ENCODE measurements at places on chromosomes 2 and 18.

DNA sequence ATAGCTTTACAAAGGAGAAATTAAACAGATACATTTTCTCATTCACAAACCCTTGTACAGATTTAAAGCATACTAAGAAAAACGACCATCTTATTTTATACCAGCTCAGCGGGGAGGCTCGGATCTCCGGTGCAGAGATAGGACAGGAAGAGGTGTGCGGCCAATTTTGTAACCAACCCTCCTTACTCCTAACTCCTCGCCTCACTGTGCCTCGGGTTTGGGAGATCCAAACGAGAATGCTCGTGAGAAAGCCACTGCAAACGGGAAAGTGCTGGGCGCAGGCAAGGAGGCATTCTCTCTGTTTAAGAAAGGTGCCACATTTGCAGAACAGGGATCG, 1.2 kb downstream of the KDSR start:
- DNase-seq, result no peak

- no peak for DNase-seq
These were observed 166.4 kb upstream of the PXDN start for GRCh38 chr2:1910592-1911246.

DNA sequence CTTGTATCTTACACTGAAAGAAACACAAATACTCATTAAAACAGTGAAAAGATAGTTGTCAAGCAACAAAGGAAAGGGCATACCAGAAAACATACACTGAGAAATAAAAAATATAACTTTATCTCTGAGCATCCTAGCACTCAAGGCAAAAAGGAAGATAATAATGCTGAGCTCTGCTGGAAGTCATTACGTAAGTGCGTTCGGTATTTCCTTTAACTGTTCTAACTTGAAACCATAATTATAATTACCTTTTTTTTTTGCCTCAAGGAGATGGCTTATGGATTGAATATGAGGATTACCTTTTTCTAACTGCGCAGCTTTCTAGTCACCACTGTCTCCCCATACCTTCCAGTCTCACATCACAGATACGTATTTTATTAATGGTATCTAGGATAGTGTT, 308.1 kb downstream of the GBX2 start:
- no peak for DNase-seq

GRCh38 chr2:172702451-172702850, 33.2 kb upstream of the RAPGEF4 start:
- no peak for DNase-seq

DNA sequence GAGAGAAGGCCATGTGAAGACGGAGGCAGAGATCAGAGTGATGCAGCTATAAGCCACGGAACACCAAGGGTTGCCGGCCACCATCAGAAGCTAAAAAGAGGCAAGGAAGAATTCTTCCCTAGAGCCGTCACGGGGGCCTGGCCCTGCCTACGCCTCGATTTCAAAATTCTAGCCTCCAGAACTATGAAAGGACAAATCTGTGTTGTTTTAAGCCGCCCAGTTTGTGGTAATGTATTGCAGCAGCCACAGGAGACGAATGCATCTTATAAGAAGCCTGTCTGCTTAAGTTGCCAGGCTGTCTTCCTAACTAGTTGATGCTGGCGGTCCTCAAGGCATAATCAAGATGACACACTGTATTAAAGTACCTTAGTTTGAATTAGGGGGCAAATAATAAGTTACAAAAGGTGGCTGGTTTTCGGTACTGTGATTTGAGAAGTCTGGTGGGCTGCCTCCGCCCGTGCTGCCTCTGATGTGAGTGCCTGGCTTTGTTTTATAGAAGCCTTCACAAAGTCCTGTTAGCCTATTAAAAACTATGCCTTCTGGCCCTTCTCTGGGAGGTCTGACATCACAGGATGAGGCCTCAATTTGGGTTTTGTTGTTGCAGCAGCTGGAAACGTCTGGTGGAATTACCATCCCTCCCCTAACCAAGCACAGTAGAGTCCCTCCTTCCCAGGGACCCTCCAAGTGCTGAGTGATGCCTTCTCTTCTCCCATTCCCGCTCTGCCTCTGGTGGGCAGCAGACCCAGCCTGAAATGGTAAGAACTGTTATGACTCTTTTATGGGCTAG, 53.6 kb downstream of the SRD5A2 start:
- DNase-seq, result no peak

GRCh38 chr2:170823898-170824215, 7.2 kb downstream of the GAD1 start:
- DNase-seq, result no peak

GRCh38 chr18:36179562-36180355, 7.5 kb upstream of the MOCOS start:
- DNase-seq, result no peak

DNA sequence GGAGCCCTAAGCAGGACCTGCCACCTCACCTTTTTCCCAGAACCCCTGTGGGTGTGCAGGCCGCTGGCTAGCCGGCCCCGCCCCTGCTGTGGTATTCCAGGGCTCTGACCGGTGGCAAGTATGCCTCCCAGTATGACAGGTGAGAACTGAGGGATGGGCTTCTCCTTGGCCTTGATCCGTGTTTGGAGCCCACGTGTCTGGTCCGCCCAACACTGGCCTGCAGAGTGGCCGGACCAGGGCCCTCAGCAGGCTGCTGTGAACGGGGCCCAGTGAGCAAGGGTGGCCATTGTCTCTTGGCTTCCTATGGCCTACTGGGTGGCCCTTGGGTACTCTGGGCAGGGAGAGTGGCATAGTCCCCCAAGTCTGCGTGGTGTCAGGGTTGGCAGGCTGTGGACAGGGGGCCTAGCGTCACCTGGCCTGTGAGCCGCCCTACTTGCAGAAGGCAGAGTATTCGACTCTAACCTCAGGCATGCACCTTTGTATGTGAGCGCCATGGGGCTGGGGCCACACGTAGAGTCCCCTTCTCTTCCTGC, 1.8 kb downstream of the RNPEPL1 start:
- no peak for DNase-seq

DNA sequence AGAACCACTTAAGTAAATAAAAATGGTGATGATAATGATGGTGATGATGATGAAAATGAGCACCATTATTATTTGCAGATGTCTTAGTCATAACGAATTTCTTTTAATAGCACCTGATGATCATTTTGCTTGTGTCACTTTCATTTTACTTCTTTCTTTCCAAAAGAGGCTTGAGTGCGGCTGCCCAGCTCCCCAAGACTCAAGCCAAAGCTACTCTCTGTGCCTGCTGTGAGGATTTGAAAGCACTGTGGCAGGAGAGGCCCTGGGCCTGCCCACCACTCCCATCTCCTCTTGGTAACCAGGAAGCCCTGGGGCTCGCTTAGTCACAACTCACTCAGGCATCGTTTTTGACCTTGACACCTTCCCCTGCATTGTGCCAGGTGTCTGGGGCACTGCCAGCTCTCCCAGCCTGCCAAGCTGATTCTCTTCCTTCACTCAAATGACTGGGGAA, 41.2 kb downstream of the RPL37A start:
- peak; percentile 40 for DNase-seq

DNA sequence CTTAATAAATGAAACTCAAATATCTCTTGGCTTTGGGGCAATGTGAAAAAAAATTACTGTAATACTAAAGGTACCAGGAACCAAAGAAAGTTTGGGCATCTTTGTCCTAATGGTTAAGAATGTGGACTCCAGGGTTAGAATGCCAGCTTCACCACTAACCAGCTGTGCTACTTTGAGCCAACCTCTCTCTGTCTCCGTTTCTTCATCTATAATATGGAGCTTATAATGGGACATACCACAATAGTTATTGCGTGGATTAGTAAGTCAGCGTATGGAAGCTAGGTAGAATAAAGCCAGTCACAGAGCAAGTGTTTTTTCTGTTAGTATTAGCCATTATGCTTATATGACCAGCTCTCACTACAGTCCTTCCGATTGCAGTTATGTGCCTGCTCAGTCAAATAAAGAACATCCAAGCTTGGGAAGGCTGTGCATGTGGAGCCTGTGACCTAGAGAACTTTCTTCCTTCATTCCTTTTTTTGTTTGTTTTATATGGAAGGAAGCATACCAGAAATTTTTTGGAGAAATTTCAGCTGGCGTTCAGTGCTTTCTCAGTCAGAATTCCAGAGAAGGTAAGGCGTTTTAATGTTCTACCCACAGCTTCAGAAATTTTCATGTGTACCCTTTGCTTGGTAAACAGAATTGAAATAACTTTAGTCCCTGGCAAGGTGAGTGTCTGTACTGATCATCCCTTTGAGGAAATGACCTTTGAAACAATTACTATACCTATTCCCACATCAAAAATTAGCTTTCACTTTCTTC, 114.0 kb upstream of the RND3 start:
- no peak for DNase-seq

DNA sequence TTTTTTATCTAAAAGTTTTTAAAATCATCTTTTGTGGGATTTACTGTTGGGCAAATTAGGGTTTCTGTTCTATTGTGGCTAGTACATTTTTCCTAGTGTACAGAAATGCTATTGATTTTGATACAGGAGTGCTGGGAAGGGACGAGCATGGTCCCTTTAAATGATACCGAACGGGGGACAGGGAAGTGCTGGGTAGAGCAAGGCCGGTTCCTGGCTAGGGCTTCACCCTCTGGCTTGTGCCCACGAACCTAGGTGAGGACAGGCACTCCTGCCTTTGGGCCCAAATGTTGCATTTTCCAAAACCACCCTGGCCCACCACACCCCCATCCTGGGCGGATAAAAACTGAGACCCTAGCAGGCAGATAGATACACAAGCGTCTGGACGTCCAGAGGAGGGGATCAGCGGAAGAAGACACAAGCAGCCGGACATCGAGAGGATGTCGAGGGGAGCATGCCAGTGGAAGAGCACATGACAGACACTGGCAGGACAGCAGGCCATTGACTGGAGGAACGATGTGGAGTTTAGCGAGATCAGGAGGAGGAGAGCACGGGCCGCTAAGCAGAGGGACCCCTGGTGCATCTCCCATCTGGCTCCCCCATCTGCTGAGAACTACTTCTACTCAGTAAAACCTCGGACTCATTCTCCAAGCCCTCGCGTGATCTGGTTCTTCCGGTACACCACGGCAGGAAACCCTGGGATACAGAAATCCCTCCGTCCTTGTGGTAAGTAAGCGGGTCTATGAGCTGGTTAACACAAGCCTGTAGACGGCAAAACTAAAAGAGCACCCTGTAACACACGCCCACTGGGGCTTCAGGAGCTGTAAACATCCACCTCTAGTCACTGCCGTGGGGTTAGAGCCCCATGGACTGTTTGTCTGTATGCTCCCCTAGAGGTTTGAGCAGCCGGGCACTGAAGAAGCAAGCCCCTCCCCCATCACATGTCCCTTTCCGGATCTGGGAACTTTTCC, 13.5 kb upstream of the CALCRL start:
- no peak for DNase-seq

DNA sequence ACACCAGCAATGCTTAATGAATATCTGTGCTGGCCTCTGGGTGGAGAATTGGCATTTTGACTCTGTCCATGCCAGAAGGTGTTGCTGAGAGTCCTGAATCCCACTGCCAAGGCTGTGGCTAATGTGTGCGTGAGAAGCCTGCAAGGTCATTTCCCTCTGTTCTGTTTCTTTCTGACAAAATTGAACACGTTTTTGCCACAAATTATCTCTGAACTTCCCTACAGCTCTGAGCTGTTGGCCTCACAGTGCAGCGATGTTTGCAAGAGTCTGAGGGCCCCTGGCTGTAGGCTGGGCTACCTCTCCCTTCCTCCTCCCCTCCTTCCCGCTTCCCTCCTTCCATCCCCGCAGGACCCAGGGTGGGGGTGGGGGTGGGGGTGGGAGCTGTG, 154.1 kb upstream of the HS6ST1 start:
- DNase-seq, result no peak

- DNase-seq, result no peak
These were observed 12.1 kb downstream of the MXD1 start for GRCh38 chr2:69926849-69927515.

DNA sequence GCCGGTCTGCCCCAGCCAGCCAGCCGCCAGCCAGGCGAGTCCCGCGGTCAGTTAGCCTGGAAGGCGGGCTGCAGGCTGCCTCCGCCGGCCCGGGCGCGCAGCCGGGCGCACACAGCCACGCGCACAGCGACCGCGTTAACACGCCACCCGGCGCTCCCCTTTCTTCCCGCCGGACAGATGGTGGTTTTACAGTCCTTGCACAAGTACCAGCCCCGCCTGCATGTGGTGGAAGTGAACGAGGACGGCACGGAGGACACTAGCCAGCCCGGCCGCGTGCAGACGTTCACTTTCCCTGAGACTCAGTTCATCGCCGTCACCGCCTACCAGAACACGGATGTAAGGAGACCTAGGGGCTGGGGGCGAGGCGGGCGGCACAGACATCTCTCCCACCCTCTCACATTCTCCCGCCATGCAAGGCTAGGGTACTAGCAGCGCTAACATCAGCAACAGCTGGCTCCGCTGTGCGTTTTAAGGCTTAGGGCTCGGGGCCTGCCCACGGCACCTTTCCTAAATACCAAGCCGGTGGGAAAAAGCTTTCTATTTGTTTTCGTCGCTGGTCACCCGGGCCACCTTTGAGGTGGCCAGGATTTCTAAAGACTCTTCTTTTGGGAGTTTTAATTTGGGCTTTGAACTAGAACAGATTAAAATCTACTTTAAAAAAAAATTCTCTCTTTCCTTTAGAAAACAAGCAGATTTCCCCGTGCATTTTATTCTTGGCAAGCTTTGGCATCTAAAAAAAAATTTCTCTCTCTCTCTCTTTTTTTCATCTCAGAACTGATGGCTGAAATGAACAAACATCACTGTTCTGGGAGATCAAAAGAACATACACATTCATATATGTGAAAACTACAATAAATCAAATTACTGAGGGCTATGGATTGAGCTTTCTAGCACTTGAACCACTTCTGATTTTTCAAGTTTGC, 2.9 kb downstream of the TBR1 start:
- no peak for DNase-seq

DNA sequence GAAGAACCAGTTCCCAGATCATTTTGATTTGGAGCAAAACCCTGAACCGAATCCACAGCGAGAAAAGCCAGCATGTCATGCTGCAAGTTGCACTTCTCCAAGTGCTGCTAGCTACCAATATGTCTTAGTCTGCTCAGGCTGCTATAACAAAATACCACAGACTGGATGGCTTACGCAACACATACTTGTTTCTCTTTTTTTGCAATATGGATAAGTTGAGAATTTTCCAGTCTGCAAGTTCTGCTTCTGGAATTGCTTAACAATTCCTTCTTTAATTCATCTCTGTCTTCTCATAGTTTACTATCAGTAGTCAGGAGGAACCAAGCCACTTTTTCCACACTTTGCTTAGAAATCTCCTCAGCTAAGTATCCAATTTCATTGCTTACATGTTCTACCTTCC, 105.9 kb upstream of the RBBP8 start:
- DNase-seq, result no peak

DNA sequence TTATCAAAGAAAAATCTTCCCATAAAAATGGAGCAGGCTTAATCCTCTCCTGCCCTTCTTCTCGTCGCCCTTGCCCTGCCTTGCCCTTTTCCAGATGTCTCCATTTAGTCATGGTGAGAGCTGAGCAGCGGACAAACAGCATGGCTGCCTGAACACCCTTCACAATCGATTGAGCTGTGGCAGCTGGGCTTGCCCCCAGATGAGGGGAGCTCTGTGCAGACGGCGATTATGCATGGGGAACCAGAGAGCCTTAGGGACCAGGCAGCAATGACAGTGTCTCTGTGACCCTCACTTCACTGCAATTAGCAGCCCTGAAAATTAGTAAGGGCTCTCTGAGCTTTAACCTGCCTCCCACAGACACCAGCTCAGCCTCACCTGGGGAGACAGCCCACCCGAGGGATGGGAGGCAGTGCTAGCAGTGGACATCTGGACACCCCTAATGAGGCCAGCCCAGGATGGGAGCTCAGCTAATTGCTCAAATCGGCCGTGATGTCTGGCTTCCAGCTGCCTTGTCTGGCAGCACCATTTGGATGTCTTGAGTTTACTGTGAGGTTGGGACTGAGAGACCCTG, 365.7 kb downstream of the TNS1 start:
- DNase-seq, result no peak
